ENCODE measurements at places on chromosomes 1 and 21. TPM values are rescaled to one million over a fixed set of nuclear protein-coding genes. Genes with fewer than 3 reads are reported as not detected.

GRCh38 chr21:25539606-25540005 is 67.7 kb downstream of the MRPL39 start:
- no peaks in the 10 kb centered on the region for H3K4me1 ChIP-seq
- H3K27me3 ChIP-seq = no peaks in the 10 kb centered on the region
- no peak overlapping the region for H3K27ac ChIP-seq
- no peaks in the 10 kb centered on the region for H3K36me3 ChIP-seq
- H3K4me3 ChIP-seq = no peak overlapping the region

F13B gene
- not detected for total RNA-seq

FCRLB gene
- total RNA-seq = 2.0 TPM

- peak overlapping the region; percentile 62 for H3K4me3 ChIP-seq
- H3K4me1 ChIP-seq = peaks cover 32% of the 10 kb centered on the region
- DNase-seq = no peak
- H3K27ac ChIP-seq = peak overlapping the region; percentile 91
- H3K27me3 ChIP-seq = no peaks in the 10 kb centered on the region
Measured at GRCh38 chr1:33257207-33257771, 997 bp downstream of the ZNF362 start.

OR2AK2 gene
- not detected for total RNA-seq

SLC35F3 gene
- 0.29 TPM for total RNA-seq

GRCh38 chr1:167714439-167715156 is 7.2 kb upstream of the MPZL1 start:
- H3K27ac ChIP-seq = peak overlapping the region; percentile 86
- no peaks in the 10 kb centered on the region for H3K4me1 ChIP-seq
- H3K36me3 ChIP-seq = no peaks in the 10 kb centered on the region
- H3K27me3 ChIP-seq = no peaks in the 10 kb centered on the region
- H3K4me3 ChIP-seq = peak overlapping the region; percentile 81

- H3K4me3 ChIP-seq = no peak overlapping the region
- no peak for DNase-seq
Measured at GRCh38 chr1:21874328-21874727, 62.3 kb downstream of the LDLRAD2 start.
